ENCODE measurements at places on chromosomes 11 and 22.

DNA sequence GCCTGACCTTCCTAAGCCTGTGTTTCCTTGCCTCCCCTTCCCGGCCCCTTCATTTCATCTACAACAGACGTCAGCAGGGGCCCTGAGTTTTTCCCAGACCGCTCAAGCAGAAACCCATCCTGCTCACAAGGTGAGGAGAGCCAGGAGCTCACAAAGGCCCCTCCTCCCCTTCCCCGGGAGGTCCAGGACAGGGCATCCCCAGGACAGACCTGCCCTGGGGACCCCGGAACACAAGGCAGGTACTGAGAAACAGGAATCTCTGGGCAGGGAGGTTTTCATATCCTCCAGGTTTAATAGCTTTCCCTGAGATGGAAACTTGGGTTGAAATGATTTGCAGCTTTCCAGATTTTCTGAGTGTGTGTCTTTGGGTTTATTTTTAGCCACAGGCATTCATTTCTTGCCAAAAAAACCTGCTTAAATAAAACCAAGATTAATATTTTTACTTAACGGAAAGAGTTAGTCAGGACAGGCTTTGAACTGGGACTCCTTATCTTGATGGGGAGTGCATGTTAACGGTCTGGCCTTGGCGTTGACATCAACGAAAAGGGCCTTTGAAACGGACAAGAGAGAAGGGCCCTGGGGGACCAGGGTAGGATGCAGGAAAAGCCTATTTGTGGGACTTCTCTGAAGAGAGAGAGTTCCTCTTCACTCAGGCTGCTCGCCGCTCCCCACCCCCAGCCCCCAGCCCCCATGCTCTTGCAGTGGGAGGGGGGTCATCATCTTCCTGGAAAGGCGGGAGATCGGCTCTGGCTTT is 38.5 kb downstream of the TIMP3 start:
- no peak for DNase-seq

DNA sequence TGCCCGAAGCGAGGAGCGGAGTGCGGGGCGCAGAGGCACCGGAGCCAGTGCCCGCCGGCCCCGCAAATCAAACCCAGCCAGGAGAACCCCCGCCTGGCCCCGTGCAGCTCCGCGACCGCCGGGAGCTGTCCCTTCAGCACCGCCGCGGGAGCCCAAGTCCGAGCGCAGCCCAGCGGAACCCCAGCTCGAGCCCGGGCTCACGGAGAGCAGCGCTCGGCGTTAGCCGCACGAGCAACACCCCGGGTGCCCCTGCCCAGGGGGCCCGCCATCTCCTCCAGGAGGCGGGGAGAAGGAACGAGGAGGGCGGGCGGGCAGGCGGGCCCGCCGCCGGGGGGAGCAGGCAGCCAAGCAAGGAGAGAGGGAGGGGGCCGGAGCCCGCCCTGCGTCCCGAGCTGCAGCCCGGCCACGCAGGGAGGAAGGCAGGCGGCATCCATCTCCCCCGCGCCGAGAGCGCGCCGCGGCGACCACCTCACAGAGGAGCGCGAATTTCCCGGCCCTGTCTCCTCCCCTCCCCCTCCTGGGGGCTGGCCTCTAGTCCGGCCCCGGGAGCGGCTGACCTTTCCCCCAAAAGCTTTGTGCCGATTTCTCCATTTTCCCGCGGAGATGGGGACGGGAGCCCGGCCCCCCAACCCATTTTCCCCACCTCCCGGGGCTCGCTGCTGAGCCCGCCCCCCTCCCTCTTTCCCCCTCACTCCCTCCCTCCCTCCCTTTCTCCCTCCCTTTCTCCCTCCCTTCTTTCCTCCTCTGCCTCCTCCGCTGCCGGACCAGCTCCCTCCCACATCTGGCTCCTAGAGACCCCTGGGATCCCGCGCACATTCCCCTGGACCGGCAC is 621 bp downstream of the KCNC1 start:
- peak; percentile 78 for DNase-seq

- DNase-seq = peak; percentile 30
These were observed 3.3 kb downstream of the SCGB1D2 start for GRCh38 chr11:62245271-62245753.

DNA sequence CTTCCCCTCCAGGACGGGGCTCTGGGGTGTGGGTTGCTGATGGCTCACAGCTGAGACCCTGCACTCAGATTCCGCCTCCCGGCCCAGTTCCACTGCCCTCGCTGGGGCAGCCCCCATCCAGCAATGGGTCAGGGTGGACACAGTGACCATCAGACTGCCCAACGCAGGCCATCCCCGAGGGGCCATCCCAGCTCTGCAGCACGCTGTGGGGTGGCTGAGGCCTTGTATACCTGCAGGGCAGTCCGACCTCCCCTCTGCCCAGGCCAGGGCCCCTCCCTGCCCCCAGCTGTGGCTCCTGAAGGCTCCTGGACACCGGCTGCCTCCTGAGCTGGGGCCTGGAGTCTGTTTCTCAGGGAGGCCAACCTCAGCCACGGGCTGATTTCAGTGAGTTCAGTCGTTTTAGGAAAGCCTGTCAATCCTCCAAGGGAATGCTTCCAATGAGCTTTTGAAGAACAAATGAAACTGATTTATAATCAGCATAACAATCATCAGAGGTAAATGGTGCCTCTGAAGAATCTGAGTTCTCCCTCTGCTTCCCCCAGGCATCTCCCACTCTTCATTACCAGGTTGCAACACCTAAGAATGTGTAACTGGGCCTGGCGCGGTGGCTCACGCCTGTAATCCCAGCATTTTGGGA is 95.1 kb downstream of the CELSR1 start:
- DNase-seq = no peak

DNA sequence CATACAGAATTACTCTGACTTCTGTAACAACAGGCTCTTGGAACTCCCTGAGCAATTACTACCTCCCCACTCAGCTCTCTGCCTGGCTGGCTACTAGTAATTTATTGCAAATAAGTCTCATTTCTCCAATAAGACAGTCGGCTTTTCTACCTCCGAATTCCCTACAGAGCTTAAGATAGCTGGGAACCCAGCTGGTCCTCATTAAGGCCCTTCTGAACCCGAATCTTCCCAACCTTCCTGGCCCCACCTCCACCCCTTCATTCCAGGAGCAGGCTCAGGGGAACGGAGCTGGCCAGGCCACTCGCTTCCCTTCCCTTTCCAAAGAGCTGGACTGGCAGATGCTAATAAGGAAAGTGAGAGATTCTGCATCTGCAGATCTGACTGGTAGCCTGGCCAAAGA is 21.6 kb downstream of the TMPRSS5 start:
- DNase-seq = no peak

DNA sequence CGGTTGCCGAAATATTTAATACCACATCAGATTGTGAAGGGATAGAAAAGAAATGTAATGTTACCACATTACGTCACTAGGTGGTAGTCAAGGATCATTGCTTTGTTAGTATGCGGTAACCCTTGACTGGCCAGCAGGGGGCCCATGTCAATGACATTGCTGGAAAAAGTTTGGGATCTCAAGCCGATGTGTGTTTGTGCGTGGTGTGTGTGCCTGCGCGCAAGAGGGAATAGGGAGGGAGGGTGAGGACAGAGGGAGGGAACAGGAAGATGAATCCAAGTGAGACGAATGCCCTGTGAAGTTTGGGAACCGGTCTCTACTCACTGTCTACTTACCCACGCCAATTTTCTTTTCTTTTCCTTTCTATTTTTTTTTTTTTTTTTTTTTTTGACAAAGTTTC is 10.7 kb upstream of the MRGPRX2 start:
- DNase-seq = peak; percentile 83

GRCh38 chr11:75312346-75312745 is 39.1 kb downstream of the ARRB1 start:
- DNase-seq = no peak

GRCh38 chr11:65422633-65423515 is at the start of gene NEAT1:
Gene NEAT1, plus strand, starts transcription at chr11:65422798.
- DNase-seq = peak; percentile 91

GRCh38 chr11:86664930-86665329 is 7.5 kb downstream of the ME3 start:
- DNase-seq = no peak

GRCh38 chr11:65210748-65211147 is 29.0 kb downstream of the CAPN1 start:
- DNase-seq = no peak

DNA sequence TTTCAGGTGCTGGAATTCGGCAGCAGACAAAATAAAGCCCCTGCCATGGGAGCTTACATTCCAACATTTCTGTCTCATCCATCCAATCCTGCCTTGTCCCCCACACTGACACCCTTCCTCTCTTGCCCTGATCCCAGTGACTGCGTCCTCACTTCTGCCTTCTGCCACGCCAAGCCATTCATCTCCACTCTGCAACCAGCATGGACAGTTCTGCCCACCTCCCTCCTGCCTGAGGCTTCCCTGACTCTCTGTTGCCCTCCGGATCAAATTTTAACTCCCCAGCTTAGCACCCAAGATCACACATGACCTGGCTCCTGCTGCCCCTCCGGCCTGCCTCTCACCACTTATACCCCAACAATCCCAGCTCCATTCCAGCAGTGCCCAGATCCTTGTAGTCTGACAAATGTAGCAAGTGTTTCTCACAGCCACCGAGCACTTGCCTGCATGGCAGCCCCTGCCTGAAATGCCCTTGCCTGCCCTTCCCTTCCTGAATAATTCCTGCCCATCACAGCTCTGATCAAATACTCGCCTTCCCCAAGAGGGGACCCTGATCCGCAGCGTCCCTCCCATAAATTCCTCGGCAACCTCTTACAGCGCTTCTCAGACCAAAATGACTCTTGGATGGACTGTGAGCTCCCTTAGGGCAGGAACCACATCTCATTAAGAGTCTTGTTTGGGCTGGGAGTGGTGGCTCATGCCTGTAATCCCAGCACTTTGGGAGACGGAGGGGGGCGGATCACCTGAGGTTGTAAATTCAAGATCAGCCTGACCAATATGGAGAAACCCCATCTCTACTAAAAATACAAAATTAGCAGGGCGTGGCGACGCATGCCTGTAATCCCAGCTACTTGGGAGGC is 2.3 kb downstream of the ACTN3 start:
- no peak for DNase-seq

DNA sequence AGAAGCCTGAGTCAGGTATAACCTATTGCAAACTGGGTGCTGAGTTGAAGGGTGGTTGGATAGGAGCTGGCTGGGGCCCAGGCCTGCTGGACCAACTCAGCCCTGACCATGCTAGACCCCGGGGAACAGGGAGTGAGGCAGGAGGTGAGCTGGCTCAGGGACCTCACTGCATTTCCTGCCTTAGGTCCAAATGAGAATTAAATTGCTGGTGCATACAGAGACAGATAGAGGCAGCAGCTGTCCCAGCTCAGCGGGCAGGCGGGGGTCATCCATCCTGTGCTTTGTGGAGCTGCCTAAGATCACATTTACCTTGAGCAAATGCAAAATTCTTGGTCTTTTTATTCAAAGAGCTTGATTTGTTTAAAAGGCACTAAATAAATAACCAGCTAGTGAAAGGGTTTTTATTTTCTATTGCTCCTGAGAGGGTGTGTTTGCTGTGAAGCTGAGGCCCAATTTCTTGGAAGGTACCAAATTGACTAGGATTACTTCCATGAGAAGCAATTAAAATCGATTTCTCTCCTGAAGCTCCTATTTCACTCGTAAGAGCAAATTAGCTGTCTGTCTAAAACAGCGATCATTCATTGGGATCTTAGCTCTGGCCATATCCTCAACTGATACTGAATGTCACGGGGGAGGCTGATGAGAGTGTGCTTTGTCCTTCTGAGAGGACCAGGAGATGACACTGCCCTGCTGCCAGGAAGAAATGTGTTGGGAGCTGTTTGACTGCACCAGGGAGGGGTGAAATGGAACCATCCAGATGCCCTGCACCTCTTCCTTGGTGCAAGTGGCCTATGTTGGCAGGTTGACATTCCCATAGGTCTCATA is 24.9 kb downstream of the USH1C start:
- DNase-seq = no peak

DNA sequence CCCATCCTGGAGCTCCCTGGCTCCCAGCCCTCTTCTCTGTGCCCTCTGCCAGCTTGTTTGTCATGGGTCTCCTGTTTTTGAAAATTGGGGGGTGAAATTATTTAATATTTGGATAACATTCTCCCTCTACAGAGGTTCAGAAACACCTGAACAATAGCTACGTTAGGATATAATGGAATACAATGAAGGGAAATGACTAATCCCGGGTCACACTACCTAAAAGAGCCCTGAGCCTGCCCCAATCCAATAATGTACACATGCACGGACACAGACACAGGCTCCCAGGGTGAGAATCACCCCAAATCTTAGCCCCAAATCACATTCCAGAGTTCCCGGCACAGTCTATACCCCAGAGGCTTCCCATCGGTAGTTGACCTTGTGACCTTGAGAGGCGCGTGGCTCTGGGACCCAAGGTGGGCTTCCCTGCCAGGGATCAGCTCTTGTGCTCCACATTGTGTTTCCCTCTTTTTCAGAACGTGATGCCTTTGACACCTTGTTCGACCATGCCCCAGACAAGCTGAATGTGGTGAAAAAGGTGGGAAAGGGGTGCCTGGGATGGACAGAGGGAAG is 135.5 kb downstream of the PARVA start:
- DNase-seq = no peak

GRCh38 chr11:134654161-134654915 is 242.3 kb upstream of the B3GAT1 start:
- no peak for DNase-seq

DNA sequence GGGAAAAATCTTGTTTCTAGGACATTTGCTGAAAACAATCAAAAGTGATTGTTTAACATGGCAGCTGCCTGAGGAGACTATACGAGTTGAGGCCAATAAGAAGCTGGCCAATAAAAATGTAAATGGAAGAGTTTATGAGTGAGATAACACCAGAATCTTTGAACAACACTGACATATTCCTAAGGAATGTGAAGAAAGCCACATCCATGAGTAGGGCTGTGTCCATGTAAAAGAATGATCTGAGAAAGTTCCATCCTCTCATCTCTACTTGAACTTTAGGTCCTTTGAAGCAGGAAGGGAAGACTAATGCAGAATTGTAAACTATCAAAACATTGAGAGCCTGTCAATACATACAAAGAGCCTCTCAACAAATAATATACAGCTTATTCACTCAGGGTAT is 6.9 kb upstream of the CHORDC1 start:
- no peak for DNase-seq

GRCh38 chr11:104734998-104735397 is 163.3 kb downstream of the CASP12 start:
- no peak for DNase-seq

- DNase-seq = no peak
These were observed 3.1 kb downstream of the SLC25A22 start for GRCh38 chr11:794766-795633.

- DNase-seq = no peak
These were observed 6.4 kb downstream of the TMEM126B start for GRCh38 chr11:85634747-85635146.

- peak; percentile 19 for DNase-seq
These were observed 21.2 kb upstream of the YWHAH start for GRCh38 chr22:31923136-31923535.

- peak; percentile 0 for DNase-seq
These were observed 77.9 kb downstream of the KCNQ1 start for GRCh38 chr11:2522631-2523255.

- DNase-seq = no peak
These were observed 2.7 kb downstream of the MUC5B start for GRCh38 chr11:1225386-1226225.

- DNase-seq = no peak
These were observed 244.1 kb downstream of the AASDHPPT start for GRCh38 chr11:106321601-106322000.

DNA sequence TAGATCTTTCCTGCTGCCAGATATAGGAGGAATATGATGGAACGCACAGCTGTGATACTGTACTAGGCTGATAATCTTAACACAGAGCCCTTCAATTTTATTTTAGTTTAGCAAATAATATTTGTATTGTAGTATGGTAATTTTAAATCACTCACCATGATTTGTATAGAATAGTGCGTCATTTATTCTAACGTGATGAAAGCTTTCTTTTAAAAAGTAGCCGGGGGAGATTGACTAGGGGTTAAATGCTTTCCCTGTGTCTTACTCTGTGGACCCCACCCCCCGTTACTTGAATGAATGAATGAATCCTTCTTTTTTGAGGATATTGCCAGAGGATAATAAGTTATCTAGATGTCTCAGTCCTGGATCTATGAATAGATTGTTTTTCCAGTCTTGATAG is 72.1 kb downstream of the CECR2 start:
- DNase-seq = no peak

All from Daoy (cell line).